ENCODE measurements at places on chromosomes 6 and 20. TPM values are rescaled to one million over a fixed set of nuclear protein-coding genes. Genes with fewer than 3 reads are reported as not detected.

DNA sequence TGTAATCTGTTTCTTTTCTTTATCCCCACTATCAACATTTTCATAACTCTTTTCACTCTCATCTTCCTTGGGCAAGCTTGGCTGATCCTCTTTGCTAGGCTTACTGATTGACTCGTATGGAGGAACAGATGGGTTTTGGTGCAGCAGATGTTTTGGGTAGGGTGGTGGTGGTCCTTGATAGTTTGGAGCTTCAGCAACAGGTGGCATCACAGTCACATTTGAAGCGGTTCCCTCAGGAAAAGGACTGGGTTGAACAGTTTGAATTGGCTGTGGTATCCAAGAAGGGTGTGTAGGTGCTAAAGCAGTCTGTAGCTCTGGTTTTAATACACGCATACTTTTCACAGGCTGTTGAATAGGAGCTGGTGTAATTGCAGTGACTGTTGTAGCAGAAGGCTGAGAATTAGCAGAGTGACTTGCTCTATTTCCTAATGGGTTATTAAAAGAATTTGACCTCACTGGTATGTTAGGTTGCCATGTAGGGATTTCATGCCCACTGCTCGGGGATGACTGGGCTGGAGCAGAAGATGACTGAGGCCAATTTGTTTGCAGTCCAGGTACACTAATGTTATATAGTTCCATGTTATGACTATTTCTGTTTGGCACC, 34.5 kb downstream of the LATS1 start:
- H3K4me1 ChIP-seq, result no peaks in the 10 kb centered on the region
- H3K36me3 ChIP-seq, result no peaks in the 10 kb centered on the region
- no peak overlapping the region for H3K27ac ChIP-seq
- no peaks in the 10 kb centered on the region for H3K27me3 ChIP-seq
- no peak for DNase-seq

DNA sequence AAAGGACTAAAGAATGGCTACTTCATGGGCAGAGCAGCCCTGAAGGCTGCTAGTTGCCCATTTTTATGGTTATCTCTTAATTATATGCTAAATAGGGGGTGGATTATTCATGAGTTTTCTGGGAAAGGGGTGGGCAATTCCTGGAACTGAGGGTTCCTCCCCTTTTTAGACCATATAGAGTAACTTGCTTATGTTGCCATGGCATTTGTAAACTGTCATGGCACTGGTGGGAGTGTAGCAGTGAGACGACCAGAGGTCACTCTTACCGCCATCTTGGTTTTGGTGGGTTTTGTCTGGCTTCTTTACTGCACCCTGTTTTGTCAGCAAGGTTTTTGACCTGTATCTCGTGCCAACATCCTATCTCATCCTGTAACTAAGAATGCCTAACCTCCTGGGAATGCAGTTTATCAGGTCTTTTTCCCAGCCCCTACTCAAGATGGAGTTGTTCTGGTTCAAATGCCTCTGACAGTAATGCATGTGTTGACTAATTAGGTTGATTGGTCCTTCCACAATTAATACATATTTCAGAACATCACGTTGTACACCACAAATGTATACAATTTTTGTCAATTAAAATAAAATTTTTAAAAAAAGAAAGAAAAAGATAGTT, 139.5 kb downstream of the PDE7B start:
- H3K4me3 ChIP-seq, result no peak overlapping the region
- H3K27ac ChIP-seq, result no peak overlapping the region
- H3K4me1 ChIP-seq, result no peaks in the 10 kb centered on the region
- no peaks in the 10 kb centered on the region for H3K27me3 ChIP-seq

- H3K27me3 ChIP-seq, result no peaks in the 10 kb centered on the region
- no peaks in the 10 kb centered on the region for H3K4me1 ChIP-seq
- H3K36me3 ChIP-seq, result no peaks in the 10 kb centered on the region
Measured at GRCh38 chr20:5197847-5198650, 71.2 kb downstream of the CDS2 start.

Gene YTHDF1
- total RNA-seq, result 28.9 TPM

DNA sequence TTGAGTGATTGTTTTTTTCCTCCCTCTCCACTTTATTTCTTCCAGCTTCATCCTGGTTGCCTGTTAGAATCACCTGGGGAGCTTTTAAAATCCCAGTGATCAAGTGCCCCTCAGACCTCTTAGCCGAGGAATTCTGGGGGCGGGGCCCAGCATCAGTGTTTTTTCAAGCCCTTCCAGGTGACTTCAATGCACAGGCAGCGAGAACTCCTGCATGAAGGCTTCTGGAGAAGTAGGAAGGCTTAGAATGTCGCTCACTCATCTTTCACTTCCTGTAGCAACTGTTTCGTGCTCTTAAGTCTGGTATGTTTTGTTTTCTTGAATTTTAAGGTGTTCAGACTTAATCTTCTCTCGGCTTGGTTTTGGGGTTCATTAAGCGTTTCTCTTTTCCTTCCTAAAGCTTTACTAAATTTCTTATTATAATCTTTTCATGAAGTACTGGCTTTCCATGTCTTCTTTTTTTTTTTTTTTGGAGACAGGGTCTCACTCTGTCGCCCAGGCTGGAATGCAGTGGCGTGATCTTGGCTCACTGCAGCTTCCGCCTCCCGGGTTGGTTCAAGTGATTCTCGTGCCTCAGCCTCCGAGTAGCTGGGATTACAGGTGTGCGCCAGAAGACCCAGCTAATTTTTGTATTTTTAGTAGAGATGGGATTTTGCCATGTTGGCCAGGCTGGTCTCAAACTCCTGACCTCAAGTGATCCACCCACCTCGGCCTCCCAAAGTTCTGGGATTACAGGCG, 30.9 kb upstream of the TULP1 start:
- H3K36me3 ChIP-seq, result no peaks in the 10 kb centered on the region
- no peaks in the 10 kb centered on the region for H3K4me1 ChIP-seq
- no peak overlapping the region for H3K27ac ChIP-seq

Gene HSPA1L
- total RNA-seq, result 0.59 TPM

Gene HSPA12B
- total RNA-seq, result 46.2 TPM

DNA sequence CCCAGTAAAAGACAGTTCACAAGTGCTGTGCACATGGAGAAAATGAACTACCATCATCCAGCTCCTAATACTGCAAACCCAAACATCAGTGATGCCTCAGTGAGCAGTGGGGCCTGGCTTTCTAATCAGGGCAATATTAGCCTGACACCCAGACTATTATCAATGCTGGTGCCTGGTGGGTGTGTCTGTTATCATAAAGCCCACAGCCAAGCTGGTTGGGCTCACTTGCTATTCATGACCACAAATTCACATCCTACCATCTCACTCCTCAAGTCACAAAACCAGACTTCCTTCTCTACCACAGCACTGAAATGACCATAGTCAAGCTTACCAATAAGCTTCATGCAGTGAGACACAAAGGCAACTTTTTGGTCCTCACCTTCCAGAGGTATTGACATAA, 180.8 kb upstream of the PLN start:
- no peak overlapping the region for H3K4me3 ChIP-seq
- no peaks in the 10 kb centered on the region for H3K36me3 ChIP-seq
- H3K27ac ChIP-seq, result no peak overlapping the region
- no peaks in the 10 kb centered on the region for H3K27me3 ChIP-seq

DNA sequence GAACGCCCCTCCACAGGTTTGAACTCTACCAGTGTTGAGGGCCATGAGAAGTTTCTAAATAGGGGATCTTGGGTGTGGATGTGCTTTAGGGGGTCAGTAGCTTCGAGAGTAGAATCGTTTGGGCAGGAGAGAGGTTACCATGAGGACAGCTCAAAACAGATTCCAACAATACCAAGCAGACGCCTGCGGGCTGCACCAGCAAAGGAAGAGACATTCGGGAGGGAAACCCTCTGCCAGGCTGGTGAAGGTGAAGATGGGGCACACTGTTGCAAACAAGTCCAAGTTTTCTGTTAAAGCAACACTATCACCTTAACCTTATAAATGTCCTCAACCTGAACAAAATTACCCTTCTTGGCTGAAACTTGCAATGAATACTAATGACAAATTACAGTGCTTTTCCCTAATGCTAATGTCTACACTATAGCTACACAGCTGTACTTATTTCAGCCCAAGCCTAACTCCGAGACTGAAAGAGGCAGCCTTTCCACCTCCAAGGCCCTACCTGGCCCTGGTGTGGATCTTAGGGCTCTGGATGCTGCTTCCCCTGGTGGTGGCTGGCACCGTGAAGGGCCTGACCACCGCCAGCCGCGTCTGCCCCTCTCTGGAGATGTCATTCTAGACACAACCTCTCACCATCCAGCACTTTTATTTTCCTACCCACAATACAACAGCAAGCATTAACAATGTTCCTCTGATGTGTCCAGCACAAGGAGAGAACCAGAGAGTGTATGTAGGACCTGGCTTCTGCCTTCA, 80.1 kb downstream of the DLL1 start:
- no peak overlapping the region for H3K4me3 ChIP-seq
- H3K27me3 ChIP-seq, result no peaks in the 10 kb centered on the region
- no peak overlapping the region for H3K27ac ChIP-seq
- H3K36me3 ChIP-seq, result no peaks in the 10 kb centered on the region
- no peaks in the 10 kb centered on the region for H3K4me1 ChIP-seq

- DNase-seq, result no peak
- no peak overlapping the region for H3K4me3 ChIP-seq
- no peaks in the 10 kb centered on the region for H3K4me1 ChIP-seq
Measured at GRCh38 chr6:91860541-91861335, 1273.9 kb upstream of the MAP3K7 start.
